HT1080 (cell line): ENCODE measurements at places on chromosomes 6 and 20. TPM values are rescaled to one million over a fixed set of nuclear protein-coding genes. Genes with fewer than 3 reads are reported as not detected.

GRCh38 chr20:15655295-15655874 is 917.9 kb downstream of the KIF16B start:
- no peak for DNase-seq

DNA sequence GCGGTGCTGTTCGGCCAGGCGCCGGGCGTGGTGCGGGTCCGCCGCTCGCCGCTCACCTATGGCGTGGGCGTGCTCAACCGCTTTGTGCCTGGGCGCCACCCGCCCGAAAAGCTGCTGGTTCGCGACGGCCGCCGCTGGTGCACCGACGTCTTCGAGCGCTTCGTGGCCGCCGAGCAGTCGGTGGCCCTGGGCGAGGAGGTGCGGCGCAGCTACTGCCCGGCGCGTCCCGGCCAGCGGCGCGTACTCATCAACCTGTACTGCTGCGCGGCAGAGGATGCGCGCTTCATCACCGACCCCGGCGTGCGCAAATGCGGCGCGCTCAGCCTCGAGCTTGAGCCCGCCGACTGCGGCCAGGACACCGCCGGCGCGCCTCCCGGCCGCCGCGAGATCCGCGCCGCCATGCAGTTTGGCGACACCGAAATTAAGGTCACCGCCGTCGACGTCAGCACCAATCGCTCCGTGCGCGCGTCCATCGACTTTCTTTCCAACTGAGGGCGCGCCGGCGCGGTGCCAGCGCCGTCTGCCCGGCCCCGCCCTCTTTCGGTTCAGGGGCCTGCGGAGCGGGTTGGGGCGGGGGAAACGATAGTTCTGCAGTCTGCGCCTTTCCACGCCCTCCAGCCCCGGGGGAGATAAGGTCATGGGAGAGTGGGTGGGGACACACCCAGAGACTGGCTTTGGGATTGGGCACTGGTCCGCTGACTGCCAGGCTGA is 15.7 kb downstream of the ADISSP start:
- DNase-seq: no peak

GRCh38 chr6:99608059-99608885 is 1.6 kb downstream of the PRDM13 start:
- no peak for DNase-seq

GRCh38 chr6:26336355-26337198 is 28.4 kb upstream of the BTN3A2 start:
- DNase-seq: peak; percentile 92

DNA sequence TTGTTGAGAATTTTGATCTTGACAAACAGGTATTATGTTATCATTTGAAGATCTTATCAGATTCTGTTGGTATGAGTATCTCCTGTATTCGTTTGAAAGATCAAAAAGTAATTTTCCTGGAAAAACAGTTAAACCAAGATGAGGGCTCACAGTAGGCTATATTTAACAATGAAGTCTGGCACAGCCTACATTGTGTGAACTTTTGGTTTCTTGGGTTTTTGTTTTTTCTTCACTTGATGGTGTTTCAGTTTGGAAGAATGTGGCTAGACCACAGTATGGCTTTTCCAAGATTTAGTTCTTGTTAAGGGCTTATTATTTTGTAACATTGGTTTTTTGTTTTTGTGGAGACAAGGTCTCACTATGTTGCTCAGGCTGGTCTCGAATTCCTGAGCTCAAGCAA is 306.4 kb downstream of the CDKAL1 start:
- DNase-seq: peak; percentile 8

GRCh38 chr20:728256-728944 is 39.9 kb downstream of the SLC52A3 start:
- peak; percentile 46 for DNase-seq

GRCh38 chr6:105587349-105588122 is 184.7 kb upstream of the PREP start:
- peak; percentile 27 for DNase-seq

GRCh38 chr20:36249450-36249849 is 13.2 kb downstream of the AAR2 start:
- DNase-seq: no peak

DNA sequence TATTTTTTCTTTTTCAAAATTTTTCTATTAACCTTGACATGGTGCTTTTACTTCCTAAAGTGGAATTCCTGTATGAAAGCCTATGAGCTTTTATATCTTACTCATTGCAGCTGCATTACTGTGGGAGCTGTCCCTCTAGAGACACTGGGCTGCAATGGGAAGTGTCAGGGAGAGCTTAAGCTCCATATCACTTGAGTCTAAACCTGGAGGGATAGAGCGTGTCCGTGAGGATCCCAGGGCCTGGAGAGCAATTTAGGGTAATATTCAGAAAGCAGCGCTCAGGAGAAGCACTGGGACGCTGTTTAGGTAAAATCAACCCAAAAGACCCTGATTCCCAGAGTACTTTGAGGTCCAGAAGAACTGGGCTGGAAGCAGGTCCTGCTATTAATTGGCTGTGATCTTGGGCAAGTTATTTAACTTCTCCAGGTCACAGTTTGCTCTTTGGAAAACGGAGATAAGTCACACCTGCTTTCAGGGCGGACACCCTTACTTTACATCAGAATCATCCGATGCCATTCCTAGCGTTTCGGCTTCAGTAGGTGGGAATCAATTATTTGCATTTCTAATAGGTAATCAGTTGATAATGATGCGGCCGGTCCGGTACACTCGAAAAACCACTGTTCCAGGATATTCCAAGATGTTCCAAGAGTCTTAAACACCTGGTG is 628 bp upstream of the ERGIC3 start:
- DNase-seq: no peak

Gene ID4
- 0.55 TPM in 1 of 2 replicates, not detected in the other for total RNA-seq

DNA sequence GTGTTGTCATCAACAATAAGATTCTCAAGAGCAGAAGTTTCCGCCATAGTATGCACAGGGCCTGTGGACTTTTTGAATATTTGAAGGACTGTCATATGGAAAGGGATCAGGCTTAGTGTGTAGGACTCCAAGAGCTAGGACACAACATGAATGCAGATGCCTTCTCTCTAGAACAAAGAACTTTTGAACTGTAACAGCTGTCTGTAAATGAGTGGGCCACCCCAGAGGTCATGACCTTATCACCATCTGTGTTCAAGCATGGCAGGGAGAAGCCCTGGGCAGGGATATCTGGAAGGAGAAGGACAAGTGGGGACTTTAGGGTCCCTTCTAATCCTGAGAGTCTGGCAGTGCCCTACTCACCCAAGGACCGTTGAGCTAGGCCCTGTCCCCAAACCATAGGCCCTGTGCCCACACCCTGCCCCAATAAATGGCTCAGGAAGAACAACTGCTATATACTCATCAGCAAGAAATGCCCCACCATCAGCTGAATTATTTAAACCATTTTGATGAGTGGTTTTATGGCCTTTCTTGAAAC is 70.6 kb downstream of the MTHFD1L start:
- DNase-seq: no peak

- no peak for DNase-seq
Measured at GRCh38 chr6:157017022-157017421, 239.8 kb downstream of the ARID1B start.

GRCh38 chr6:157521362-157522335 is 140.7 kb downstream of the ZDHHC14 start:
- DNase-seq: no peak

Gene TMEM244
- not detected in 2 replicates for total RNA-seq

Gene ERVFRD-1
- not detected in 2 replicates for total RNA-seq

Gene C6orf15
- not detected in 2 replicates for total RNA-seq

Gene CD109
- total RNA-seq: 19.0 and 22.7 TPM in 2 replicates

DNA sequence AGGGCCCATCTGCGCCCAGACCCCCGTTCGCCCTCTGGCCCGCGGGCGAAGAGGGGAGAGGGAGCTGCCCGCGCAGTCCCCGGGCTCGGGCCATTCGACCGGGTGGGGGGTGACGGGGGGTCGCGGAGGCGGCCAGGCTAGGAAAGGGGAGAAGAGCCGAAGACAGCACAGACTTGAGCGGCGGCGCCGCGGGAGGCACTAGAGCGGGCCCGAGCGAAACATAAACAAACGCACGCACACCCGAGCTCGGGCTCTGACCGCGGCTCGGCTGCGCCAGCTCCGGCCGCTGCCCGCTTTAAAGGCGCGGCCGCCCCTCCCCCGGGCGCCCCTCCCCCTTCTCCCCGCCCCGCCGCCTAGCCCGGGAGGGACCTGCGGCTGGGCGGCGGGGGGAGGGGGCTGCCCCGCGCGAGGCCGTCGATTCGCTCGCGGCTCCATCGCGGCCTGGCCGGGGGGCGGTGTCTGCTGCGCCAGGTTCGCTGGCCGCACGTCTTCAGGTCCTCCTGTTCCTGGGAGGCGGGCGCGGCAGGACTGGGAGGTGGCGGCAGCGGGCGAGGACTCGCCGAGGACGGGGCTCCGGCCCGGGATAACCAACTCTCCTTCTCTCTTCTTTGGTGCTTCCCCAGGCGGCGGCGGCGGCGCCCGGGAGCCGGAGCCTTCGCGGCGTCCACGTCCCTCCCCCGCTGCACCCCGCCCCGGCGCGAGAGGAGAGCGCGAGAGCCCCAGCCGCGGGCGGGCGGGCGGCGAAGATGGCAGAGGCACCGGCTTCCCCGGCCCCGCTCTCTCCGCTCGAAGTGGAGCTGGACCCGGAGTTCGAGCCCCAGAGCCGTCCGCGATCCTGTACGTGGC is at the start of gene FOXO3:
TSS of gene FOXO3 (plus strand) at position 455 of the 846 bp plus-strand sequence. CDS start at position 747, 292 bp downstream.
- peak; percentile 76 for DNase-seq

DNA sequence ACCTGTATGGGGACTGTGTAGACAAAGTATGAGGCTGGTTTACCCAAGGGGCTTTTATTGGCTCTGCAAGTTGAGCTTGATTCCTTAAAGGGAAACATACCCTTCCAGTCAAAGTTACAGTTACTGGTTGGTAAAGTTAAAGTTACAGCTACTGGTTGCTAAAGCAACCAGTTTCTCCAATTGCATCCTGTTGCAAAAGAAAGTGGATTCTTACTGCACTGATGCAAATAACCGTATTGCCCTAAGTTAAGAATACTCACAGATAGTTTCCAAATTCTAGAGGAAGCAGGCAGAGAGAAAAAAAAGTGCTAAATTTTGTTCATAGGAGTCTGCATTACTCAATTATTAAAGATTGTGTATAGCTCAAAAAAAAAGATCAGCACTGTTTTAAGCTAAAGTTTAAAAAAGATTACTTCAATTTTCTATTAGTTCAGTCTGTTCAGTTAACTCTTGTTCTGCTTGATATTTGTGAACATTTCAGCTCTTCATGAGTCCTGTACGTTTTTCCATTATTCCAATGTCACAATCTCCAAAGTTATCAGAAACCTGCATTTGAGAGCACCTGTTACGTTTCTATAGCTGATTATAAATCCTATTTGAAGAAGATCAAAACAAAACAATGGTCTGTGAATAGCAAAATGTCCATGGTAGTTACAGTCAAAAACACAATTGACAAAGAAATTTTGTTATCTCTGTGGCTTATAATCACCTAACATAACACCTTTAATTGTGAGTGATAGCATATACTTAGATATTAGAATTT is 8.6 kb upstream of the IL22RA2 start:
- no peak for DNase-seq

DNA sequence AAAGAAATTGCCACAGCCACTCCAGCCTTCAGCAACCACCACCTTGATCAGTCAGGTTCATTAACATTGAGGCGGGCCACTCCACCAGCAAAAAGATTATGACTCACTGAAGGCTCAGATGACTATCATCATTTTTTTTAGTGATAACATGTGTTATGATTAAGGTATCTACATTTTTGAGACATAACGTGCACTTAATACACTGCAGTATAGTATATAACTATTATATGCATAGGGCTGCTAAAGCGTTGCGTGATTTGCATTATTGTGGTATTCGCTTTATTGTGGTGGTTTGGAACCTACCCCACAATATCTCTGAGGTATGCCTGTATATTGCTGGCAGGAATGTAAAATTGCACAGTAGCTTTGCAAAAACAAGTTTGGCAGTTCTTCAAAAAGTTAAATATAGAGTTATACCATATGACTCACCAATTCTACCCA is 6.8 kb upstream of the RIPK1 start:
- peak; percentile 73 for DNase-seq

Gene OLIG3
- not detected in 2 replicates for total RNA-seq

DNA sequence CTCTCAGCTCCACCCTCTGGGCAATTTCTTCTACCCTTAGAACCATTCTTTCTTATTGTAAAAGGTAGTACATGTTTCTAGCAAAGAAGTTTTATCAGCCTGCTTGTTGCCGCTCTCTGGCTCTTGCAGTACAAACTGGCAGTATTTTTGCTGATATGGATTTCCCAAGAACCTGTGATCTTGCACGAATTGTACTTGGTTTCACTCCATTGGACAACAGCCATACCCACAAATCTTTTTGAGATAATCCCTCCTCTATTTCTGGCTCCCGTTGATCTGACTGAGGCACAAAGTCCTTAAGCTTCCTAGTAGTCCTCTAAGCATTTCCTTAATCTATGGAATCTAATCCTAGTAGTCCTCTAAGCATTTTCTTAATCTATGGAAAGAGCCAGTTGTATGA is 487.0 kb upstream of the PTCHD4 start:
- no peak for DNase-seq

Gene CGAS
- total RNA-seq: 1.4 and 2.3 TPM in 2 replicates

Gene GPX5
- total RNA-seq: not detected in 2 replicates

Gene GATA5
- not detected in 2 replicates for total RNA-seq

Gene WFDC2
- not detected in 2 replicates for total RNA-seq

DNA sequence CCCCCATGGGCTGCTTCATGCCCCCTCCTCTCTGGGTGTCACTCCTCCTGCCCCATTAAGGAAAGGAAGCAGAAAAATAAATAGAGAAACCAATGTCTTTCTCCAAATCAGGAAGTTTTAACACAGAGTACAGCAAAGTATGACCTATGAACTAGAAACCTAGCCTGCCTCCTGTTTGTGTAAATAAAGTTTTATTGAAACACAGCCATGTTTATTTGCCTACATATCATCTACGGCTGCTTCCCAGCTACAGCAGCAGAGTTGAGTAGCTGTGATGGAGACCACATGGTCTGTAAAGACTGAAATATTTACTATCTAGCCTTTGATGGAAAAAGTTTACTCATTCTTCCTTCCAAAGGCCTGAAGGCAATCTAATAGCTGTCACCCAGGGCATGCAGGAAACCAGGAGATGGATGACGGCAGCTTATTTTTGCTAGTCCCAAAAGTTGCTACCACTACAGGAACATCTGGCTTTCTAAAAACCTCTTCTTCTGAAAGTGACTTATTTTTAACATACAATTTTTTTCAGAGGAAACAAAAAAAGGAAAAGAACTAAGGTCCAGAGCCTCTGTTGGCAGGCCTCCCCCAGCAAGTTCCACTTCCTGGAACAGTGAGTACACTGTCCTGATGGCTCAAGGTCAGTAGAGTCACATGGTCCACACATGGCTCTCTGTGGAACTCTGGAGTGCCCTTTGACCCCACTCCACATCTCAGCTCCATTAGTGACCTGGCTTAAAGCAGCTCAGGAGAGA is 287.8 kb downstream of the PTPRT start:
- DNase-seq: no peak

- DNase-seq: peak; percentile 67
Measured at GRCh38 chr6:111813237-111813636, 60.0 kb downstream of the FYN start.

DNA sequence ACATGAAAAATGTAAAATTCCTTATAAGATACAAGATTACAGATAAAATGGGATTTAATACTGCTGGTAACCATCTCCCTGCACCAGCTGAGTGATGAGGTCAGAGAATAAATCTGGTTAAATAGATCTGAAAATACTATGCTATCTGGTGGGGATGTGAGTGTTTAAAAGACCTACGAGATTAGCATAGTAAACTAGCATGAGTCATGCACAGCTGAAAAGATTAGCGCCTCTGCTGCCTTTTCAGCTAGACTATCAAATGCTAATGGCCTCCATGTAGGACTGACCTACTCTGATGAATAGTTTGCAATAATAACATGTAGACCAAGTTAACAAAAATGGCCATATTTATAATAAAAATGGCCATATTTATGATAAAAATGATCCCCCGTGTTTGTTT is 553.3 kb downstream of the C6orf118 start:
- DNase-seq: no peak
